ENCODE measurements at places on chromosomes 12 and 14.

DNA sequence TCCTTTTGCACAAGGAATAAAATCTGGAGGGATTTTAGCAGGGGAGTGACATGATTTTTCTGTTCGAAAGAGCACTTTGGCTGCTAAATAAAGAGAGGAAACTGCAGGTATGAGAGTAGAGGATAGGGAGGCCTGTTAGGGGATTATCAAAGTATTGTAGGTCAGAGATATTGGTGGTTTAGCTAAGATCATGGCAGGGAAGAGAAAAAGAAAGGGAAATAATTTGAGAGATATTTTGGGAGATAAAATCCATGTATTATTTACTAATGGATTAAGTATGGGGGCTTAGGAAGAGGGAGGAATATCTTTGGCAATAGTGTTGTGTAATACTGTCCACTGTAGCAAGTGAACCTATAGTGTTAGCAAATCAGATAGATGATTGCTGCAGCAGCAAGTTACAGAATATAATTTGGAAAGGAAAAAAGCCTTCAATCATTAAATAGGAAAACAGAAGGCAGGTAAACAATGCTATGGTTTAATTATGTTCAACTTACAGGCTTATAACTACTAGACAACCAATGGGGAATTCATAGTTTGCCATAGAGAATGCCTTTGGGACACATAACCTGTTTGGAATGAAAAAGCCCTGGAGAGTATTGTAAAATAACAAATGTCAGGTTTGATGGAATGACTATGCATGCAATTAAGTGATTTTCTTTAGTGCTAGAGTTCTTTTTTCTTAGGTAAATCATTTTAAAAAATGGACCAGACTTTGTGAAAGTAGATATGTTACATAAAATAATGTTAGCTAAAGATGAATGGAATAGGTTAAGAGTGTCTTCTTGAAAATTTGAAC lies 50.5 kb downstream of the ADIPOR2 start:
- ATAC-seq: no peak

GRCh38 chr14:103501041-103501870 lies 21.4 kb downstream of the CKB start:
- ATAC-seq: no peak

- ATAC-seq: no peak
Measured at GRCh38 chr12:24012528-24012927, 63.1 kb upstream of the SOX5 start.

GRCh38 chr14:60650373-60650961 lies 1.2 kb upstream of the SIX1 start:
- no peak for ATAC-seq

GRCh38 chr12:12207746-12208145 lies 59.1 kb downstream of the LRP6 start:
- ATAC-seq: no peak

Data from activated CD4-positive, CD25-positive, alpha-beta regulatory T cell treated with anti-CD3 and anti-CD28 coated beads, Interleukin-2, amount 50 U/mL, for 24 hours (primary cell).